ENCODE measurements at places on chromosomes 5 and 9.

- DNase-seq, result no peak
Measured at GRCh38 chr9:27192291-27192960, 83.4 kb downstream of the TEK start.

DNA sequence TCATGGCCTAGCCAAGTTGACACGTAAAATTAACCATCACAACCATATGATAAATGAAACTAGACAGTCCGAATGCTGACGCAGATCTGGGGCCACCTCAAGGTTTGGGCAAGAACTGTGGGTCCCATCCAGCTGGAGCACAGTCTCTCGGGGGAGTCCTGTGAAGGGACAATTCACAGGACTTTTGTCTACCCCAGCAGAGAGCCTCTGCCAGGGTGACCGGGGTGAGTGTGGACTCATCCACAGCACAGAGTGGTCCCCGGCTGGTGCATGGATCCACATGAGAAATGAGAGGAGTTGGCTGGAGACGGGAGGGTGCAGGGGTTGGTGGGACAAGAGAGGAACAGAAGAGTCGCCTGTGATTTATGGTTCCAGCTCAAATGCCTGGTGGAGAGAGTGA, 17.7 kb upstream of the MED10 start:
- DNase-seq, result no peak

DNA sequence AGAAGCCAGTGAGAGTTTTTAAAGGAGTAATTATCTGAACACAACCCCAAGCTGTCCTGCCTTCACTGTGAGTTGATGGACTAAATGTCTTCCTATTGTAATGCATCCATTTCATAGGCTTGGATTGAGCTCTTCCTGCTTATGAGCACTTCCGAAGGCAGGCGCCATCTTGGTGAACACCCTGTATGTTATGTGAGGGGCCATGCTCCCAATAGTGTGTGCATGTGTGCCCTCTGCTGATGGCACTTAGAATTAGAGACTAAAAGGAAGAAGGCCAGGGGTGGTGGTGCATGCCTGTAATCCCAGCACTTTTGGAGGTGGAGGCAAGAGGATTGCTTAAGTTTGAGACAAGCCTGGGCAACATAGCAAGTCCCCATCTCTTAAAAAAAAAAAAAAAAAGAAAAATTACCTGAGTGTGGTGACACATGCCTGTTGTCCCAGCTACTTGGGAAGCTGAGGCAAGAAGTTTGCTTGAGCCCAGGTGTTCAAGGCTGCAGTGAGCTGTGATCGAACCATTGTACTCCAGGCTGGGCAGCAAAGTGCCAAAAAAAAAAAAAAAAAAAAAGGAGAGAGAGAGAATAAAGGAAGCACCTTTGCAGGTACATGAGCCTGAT, 65.0 kb downstream of the C9orf152 start:
- no peak for DNase-seq

DNA sequence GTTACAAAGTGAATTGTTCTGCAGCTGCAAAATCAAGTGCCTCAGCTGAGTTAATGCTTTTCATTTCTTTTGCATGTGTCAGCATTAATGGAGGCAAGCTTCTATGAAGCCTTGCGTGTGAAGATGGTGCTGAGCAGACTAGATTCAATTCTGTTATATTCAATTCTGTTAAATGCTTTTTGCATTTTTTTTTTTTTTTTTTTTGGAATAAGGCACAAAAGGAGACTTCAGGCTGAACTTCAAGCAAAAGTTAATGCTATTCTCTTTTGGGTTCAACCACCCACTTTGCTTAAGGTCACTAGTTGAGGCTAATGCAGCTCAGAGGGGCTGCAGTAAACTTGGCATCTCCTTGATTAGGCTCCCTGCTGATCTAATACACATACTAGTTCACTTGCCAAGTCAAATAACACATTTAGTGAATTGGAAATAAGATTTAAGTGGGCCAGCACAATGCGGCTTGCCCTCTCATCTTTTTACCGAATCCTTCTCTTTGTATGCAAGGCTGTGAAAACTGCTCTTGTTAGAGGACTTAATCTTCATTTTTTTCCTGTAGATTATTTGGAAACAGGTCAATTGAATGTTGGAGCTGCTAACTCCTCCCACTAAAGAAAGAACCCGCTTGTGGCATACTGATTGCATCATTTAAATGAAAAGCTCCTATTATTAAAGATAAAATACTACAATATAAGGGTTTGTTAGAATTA, 1020.2 kb downstream of the NR2F1-AS1 start:
- DNase-seq, result no peak

DNA sequence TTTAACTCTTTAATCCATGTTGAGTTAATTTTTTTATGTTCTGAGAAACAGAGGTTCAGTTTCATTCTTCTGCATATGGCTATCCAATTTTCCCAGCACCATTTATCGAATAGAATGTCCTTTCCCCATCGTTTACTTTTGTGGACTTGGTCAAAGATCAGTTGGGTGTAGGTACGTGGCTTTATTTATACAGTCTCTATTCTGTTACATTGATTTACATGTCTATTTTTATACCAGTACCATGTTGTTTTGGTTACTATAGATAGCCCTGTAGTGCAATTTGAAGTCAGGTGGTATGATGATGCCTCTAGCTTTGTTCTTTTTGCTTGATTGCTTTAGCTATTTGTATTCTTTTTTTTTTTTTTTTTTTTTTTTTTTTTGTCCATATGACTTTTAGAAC, 462.0 kb downstream of the HTR1A start:
- no peak for DNase-seq

All from lower lobe of right lung (tissue), 2 donors.